Eye (tissue), 1 donor: ENCODE measurements at places on chromosomes 2 and 18.
A peak's percentile ranks its signal among the peaks of the same experiment; 100 is the strongest.

GRCh38 chr18:11937874-11938478 is 29.9 kb upstream of the MPPE1 start:
- DNase-seq: peak; percentile 91

DNA sequence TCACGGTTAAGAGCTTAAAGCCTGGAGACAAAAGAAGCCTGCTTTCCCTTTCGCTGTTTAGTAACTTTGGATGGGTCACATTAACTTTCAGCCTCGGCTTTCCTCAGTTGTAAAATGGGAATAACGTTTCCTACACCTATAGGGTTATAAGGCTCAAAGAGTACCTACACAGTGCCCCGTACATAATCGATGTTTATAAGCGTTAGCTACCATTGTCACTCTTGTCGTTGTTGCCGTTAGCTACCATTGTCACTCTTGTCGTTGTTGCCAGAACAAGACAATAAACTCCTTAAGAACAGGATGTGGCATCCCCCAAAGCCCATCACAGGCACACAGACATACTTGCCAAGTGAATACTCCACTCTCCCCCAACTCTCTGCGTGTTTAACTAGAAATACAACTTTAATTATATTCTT is 901 bp upstream of the MFSD6 start:
- DNase-seq: no peak

GRCh38 chr18:23037646-23038045 is 97.6 kb upstream of the CABLES1 start:
- no peak for DNase-seq

- peak; percentile 48 for DNase-seq
Observed at GRCh38 chr18:21289827-21290226, 47.8 kb downstream of the GREB1L start.

GRCh38 chr18:24924066-24924716 is 427.8 kb downstream of the ZNF521 start:
- no peak for DNase-seq

GRCh38 chr2:167404627-167405284 is 516.5 kb downstream of the XIRP2 start:
- DNase-seq: no peak

GRCh38 chr2:587087-587960 is 89.9 kb downstream of the TMEM18 start:
- DNase-seq: no peak

- no peak for DNase-seq
Observed at GRCh38 chr2:35080231-35080910, 1275.2 kb upstream of the CRIM1 start.

DNA sequence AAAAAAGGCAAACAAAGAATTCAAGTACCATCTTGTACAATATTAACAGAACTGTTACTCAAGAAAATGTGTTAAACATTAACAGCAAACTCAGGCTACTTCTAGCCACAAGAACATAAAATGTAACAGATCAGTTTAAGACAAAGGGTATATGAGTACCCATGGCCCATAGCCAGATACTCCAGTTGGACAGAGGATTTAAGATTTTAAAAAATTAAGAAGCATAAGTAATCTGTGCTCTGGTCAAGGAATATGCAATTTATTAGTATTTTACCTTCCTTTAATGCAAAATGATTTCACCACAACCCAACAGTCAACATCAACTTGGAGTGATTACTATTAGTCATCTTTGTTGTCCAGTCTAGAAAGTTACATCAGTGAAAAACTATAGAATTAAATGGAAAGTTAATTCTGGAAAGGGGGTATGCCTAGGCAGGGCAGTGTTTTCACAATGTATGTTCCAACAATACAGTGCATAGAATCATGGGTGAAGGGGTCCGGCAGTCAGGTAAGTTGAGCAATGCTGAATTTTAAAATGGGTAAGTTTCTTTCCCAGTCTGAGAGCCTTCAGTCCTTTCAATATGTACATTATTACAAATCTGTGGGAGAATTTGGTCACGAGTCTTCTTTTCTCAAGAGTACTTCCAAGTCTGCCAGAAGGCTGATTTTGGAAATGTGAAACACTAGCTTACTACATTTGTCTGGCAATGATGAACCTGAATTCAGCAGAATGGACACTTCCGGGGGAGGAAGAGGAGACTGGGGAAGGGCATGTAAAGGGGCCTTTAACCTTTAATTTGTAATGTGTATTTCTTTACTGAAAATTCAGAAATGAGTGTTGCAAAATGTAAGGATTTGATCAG is 34.5 kb downstream of the SFT2D3 start:
- no peak for DNase-seq

DNA sequence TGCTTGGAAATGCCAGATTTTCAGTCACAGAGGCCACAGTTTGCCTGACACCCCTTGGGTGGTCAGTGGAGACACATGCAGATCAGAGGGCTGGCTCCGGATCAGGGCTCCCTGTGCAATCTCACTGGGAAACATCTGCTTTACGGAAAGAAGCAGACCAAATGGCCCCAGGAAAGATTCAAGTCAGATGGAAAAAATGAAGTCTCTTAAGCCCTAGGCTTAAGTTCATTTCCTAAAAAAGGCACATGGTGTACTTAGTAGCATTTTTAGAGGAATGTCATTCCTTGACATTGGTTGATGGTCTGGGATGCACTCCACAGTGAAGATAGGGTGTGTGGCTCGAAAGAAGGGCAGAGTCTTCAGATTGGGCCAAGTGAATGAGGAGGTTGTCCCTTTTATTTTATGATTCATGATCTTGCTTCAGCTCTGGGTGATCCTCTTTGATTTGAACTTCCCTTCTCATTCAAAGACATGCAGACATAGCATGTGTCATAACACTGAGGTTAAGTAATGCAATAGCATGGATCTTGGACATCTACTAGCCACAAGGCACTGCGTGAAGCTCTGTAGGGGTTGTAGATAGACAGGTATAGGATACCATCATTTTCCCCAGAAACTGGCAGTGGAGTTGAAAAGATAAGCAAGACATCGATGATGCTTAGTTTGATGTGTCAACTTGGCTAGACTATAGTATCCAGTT is 56.5 kb downstream of the KCNE4 start:
- DNase-seq: no peak

DNA sequence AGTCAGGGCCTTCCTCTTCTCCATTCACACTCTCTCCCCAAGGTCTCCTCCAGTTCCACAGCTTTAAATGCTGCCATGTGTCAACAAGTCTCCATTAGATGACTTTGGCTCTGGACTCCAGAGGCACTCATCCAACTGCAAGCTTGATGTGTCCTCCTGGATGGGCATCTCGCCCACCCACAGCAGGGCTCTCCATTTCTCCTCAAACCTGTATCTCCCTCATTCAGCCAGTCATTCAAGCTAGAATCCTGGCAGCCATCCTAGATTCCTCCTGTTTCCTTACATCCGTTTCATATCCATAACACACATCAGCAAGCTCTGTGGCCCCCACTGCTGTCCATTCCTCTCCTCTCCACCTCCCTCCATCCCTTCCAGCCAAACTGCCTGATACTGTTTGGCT is 88.4 kb upstream of the AFF3 start:
- DNase-seq: no peak

GRCh38 chr2:143936848-143937722 is 582.8 kb downstream of the ZEB2 start:
- peak; percentile 83 for DNase-seq

GRCh38 chr2:11067221-11068078 is 87.8 kb upstream of the SLC66A3 start:
- DNase-seq: no peak

DNA sequence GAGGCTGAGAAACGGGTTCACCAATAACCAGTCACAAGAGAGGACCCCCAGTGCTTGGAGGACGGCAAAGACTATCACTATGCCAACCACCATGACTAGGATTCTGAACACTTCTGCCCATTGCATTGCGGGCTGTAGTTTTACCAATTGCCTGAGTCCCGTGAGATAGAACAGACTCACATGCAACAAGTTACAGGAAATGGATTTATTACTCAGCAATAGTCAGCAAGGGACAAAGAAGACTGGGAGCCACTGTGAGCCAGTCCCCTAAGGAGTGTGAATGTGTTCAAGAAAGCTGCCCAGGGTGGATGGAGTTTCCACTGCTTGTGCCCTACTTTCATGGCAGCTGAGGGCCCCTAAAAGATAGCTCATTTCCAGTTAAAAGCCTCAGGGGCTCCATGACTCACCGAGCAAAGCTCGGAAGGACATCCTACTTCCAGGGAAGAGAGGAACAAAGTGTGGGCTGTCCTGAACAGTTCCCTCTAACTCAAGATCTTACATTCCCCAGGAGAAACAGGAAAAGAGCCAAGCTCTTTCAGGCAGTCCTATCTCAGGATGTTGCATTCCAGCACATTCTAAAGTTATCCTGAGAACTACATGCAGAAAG is 54.4 kb downstream of the SLC4A3 start:
- no peak for DNase-seq

GRCh38 chr2:1891147-1891546 is 146.8 kb upstream of the PXDN start:
- DNase-seq: no peak

DNA sequence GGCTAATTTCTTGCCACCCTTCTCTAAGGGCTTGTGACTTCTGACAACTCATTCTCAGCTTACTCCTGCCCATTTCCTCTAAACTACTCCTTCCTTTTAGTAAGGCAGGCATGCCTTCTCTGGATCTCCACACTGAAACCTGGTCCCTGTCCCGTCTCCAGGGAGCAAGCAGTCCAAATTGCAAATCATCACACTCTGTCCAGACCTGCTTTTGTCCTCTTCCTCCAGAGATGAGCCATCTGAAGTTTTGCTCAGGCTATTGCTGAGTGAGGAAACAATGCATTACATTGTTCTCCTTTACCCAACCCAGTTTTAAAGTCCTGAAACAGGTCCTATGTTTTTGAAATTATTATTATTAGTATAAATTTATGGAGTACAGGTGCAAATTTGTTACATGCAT is 57.3 kb downstream of the ARHGAP25 start:
- DNase-seq: no peak

GRCh38 chr2:179234658-179235240 is 29.9 kb downstream of the SESTD1 start:
- DNase-seq: no peak

DNA sequence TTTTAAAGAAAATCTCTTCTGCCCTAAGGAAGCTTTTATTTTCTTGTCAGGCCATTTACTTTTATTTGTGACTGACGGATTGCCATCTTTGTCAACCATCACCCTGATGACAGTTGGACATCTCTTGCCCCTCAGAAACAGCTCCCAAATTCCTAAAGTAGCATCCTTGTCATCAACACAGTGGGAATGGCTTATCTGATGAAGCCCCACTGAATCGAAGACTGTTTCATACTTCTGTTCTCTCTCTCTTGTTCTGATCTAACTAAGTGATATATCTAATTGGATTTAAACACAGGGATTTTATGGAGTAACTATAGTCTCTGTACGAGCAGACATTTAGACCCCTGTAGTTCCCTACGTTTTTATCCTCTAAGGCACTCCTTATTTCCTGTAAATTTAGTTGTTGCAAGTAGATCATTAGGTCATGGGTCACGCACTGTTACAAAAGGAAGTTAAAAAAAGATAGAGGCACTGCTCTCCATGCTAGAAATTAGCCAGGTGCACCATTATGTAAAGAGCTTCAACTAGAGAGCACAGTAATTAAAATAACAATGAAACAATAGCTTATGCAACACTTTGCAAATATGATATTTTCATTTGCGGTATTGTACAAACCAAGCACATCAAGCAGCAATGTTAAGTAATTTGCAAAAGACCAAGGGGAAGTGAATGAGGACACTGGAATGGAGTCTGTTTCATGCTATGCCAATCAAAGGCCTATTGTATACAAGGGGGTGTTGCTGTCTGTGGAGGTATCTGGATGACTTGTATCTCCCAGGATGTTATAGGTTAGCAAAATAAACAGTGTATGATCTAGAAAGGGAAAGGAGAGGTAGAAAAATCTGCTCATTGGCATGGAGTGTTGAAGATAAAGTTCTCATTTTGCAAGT is 284.7 kb downstream of the LRRTM1 start:
- no peak for DNase-seq

GRCh38 chr2:42182654-42183308 is 13.6 kb downstream of the EML4 start:
- no peak for DNase-seq
